NCI-H1417 treated with DMSO at 0.1 percent for 48 hours (cell line): ENCODE measurements at places on chromosomes 3 and 15.

- DNase-seq = no peak
Observed at GRCh38 chr3:17554078-17554477, 188.4 kb downstream of the TBC1D5 start.

DNA sequence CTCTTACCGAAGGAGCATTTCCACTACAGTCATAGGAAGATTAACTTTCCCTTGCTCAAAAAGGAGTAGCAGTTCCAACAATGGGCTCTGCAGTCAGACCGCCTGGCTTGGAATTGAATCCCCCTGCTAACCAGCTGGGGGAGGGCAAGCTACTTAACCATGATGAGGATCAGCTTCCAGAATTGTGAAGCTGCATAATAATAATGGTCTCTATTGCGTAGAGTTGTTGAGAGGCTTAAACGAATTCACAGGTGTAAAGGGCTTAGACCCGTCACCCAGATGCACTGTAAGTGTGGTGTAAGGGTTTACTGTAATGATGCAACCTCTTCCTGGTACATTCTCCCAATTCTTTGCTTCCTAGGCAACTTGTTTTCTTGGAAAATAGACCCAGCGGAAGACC, 185.2 kb upstream of the RGMA start:
- DNase-seq = no peak

GRCh38 chr3:152113413-152113812, 155.3 kb upstream of the MBNL1 start:
- DNase-seq = no peak

DNA sequence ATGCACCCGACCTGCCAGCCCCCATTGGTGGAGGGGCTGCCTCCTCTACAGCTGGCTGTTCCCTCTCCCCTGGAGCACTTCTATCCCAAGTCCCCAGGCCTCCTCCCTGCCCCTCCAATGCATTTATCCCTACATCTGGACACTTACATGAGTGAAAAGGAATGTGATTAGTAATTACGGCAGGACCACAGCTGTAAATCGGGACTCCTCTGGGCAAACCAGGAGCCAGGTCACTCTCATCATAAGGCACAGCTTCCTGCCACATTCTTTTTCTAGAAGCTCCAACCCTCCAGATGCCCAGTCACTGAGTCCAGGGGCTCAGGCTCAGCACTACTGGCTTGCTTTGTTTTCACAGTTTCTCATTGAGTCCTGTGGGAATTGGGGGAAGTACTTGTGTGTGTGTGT, 54.3 kb downstream of the IL20RB start:
- no peak for DNase-seq

- DNase-seq = no peak
Observed at GRCh38 chr3:128073807-128074206, 21.6 kb downstream of the SEC61A1 start.

DNA sequence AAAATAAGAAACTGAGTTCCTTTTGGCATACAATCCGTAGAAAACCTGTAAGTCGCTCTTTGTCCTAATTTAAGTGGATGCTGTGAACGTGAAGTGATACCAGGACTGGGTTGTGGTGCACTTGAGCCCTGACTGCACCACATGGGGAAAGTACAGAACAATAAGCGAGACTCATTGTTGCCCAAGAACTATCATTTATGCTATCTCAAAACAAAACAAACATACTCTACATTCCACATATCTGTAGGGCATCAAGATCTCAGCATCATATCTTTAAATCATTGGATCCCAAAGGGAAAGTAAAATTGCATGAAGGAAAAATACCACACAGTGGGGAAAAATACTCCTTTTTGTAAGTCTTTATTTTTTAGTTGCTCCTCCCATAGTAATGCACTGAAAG, 580.3 kb downstream of the MECOM start:
- DNase-seq = no peak

GRCh38 chr3:55484191-55484689, 2.9 kb downstream of the WNT5A start:
- no peak for DNase-seq
